ENCODE measurements at places on chromosomes 7 and 10.

- DNase-seq = no peak
Observed at GRCh38 chr7:94045581-94045980, 41.4 kb upstream of the BET1 start.

- DNase-seq = no peak
Observed at GRCh38 chr10:30816820-30817171, 187.2 kb upstream of the LYZL2 start.

GRCh38 chr10:24162206-24162985 lies 46.5 kb upstream of the KIAA1217 start:
- no peak for DNase-seq

DNA sequence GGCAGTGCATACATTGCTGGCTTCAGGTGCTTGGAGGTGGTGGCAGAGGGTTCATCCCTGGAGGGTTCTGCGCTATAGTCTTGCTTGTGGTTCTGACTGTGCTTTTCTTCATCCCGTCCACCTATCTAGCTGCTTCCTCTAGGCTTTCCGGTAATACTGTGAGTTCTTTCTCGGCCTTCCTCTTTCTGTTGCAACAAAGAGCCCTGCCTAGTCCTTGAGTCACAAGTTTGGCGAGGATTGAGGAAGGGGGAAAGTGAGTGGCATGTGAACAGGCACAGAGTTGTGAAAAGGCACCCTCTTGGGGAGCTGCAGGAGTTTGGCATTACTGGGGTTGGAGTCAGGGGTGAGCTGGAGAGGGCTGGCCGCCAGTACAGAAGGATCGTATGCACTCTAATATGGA lies 123.0 kb downstream of the SH2D4B start:
- DNase-seq = no peak

DNA sequence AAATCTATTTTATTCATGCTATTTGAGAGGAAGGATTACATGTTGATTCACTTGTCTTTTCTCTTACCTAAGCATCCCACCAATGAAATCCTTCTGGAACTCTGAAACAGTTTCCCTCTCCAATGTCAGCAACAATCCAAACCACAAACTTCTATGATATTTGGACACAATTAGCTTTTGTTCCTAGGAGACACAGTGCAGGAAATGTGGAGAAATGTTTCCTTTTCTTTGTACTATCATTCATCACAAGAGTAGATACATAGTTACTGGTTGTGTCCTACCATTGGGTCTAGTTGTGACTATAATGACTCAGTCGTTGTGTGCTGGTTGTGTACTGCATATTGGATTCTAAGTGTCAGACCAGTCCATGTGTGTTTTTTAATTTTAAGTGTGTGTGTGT lies 156.8 kb upstream of the MAGI2 start:
- DNase-seq = no peak

- no peak for DNase-seq
Observed at GRCh38 chr10:128463991-128464760, 338.0 kb upstream of the MKI67 start.

DNA sequence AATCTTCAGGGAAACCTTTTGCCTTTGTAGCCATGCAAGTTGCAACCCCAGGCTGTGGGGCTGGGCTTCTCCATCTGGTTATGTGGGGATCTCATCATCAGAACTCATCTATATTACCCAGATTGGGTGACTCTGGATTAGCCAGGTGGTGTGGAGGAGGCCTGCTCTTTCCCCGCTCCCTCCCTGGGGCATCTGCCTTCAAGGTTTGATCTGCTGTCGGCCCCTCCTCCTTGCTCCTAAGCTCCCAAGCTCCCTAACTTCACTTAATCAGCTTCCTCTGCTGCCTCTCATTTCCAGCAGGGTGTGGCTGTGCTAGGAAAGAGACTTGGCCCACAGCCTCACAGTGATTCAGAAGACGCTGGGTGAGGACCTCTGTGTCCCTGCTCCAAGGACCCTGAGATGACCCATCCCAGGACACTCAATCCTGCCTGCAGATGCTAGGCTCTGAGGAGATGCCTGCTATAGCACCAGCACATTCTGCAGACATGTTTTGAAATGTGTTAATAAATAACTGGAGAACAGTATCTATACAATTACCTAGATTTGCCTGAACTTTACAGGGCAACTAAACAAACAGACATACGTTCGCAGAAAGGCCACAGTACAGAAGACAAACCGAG lies 392.1 kb upstream of the PODXL start:
- DNase-seq = no peak

- no peak for DNase-seq
Observed at GRCh38 chr10:102327002-102327401, 68.5 kb upstream of the NFKB2 start.

- DNase-seq = no peak
Observed at GRCh38 chr10:29470843-29471543, 163.8 kb downstream of the SVIL start.

DNA sequence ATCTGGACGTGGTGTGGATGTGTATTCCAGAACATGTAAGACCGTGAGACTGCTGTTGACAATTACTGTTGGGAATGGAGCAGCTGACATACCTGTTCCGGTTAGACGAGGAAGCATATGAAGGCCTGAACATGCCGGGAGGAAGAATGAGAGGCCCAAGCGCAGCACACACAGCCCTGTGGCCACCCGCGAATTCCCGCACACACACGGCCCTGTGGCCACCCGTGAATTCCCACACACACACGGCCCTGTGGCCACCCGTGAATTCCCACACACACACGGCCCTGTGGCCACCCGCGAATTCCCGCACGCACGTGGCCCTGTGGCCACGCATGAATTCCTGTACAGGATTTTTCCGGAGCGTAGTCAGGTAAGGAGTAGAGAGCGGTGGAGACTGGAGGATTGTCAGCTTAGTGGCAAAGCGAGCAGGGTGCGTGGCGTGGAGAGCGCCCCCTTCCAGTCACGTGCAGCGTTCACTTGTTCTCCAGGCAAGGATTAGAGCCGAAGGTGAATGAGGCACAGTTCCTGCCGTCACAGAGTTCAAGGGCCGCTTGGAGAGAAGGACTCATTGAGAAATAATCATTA lies 9.5 kb upstream of the SUN1 start:
- DNase-seq = no peak

DNA sequence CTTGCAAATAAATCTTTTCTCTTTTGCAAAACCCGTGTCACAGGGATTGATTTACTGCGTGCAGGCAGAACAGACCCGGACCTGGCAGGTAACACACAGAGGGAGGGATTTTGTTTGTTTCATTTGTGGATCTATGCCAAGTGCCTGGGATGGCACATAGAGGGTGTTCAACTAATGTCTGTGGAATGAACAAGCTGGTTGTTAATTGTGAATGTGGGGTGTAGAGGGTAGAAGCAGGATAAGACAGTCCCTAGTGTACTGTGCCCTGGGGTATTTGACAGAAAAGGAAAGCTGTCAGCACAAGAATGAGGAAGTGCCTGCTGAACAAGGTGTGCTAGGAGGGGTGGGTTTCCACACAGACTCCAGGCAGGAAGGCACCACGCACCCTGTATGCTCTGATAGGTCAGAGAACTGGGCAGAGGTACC lies 331.8 kb downstream of the CALN1 start:
- DNase-seq = no peak

GRCh38 chr10:91201213-91201996 lies 19.1 kb upstream of the PCGF5 start:
- peak; percentile 23 for DNase-seq

DNA sequence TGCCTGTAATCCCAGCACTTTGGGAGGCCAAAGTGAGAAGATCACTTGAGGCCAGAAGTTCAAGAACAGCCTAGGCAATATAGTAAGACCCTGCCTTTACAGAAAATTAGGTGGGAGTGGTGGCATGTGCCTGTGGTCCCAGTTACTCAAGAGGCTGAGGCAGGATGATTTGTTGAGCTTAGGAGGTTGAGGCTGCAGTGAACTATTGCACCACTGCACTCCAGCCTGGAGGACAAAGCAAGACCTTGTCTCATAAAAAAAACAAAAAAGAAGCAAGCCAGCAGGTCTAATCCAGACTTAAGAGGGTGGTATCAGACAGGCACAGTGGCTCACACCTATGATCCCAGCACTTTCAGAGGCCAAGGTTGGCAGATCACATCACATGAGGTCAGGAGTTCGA lies 24.5 kb upstream of the KCTD7 start:
- DNase-seq = no peak

GRCh38 chr10:1324903-1325302 lies 268.7 kb downstream of the WDR37 start:
- no peak for DNase-seq

DNA sequence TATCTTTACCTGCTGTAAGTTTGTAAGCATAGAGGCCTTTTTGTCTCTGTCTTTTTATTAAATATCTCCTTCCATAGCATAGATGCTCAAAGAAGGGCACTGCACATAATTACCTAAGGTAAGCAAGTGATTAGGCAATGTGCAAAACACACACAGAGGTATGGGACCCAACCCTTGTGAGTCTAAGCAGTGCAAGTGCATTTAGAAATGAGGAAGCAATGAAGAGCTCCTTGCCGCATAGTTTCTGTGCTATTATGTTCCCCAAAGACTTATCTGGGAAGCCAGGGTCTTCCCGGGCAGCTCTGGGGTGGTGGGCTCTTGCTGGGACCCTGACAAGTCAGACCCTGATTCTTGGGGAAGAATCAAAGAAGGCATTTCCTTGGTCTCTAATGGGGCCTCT lies 13.5 kb upstream of the MGAM2 start:
- no peak for DNase-seq

All from stimulated activated CD8-positive, alpha-beta memory T cell treated with anti-CD3 and anti-CD28 coated beads, Interleukin-7, amount 100 ng/mL, for 48 hours (primary cell).